ENCODE measurements at places on chromosomes 2 and 18.

GRCh38 chr2:192465141-192465540 lies 270.4 kb upstream of the TMEFF2 start:
- no peaks in the 10 kb centered on the region for H3K4me1 ChIP-seq
- DNase-seq: no peak
- no peaks in the 10 kb centered on the region for H3K27me3 ChIP-seq
- no peak overlapping the region for H3K4me3 ChIP-seq

- no peak overlapping the region for H3K4me3 ChIP-seq
- H3K4me1 ChIP-seq: peaks cover 49% of the 10 kb centered on the region
- no peak for DNase-seq
- H3K27me3 ChIP-seq: no peaks in the 10 kb centered on the region
- peak overlapping the region; percentile 82 for H3K27ac ChIP-seq
These were observed 86.5 kb upstream of the SEC11C start for GRCh38 chr18:59052965-59053820.

- no peak overlapping the region for H3K27ac ChIP-seq
- no peaks in the 10 kb centered on the region for H3K36me3 ChIP-seq
- no peak for DNase-seq
- no peaks in the 10 kb centered on the region for H3K27me3 ChIP-seq
These were observed 12.2 kb downstream of the MYO3B start for GRCh38 chr2:170190172-170190571.

DNA sequence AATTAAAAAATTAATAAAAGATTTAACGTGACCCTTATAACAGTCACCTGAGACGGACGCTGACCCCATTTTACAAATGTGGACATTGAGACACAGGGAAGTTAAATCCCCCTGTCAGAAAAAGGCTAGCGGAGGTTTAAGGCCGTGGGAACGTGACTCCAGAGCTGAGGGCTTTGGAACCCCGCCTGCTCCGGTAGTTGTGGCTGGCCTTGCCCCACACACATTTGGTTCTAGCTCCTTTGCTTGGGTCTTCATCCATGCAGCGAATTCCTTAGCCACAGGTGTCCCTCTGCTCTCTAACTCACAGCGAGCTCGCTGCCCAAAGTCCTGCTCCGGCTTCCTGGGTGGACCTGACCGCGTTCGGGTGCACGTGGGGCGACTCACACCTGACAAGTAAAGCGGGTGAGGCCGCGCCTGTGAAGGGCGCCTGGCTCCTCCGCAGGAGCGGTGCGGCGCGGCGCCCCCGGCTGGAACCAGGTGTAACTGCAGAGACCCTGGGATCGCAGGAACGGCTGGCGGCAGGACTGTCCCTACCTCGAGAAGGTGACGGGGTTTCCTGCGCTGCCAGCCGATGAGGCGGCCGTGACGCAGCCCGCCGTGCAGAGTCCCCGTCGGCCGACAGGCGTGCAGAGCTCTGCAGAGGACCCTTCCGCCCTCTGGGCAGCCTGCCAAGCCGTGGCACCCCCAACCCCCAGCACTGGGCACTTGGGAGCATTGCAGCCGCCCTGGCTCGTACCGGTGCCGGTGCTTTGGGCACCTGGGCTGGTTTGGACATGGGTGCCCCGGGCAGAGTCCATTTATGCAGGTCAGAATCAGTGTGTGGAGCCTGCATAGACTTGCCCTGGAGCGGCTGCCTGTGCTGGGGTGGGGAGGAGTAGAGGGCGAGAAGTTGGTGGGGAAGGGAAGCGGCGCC lies 2.4 kb upstream of the PROC start:
- H3K4me3 ChIP-seq: peak overlapping the region; percentile 42
- H3K27ac ChIP-seq: peak overlapping the region; percentile 98
- DNase-seq: peak; percentile 76
- peaks cover 49% of the 10 kb centered on the region for H3K4me1 ChIP-seq

- H3K4me3 ChIP-seq: no peak overlapping the region
- H3K36me3 ChIP-seq: no peaks in the 10 kb centered on the region
- H3K27ac ChIP-seq: no peak overlapping the region
- H3K27me3 ChIP-seq: no peaks in the 10 kb centered on the region
These were observed 24.4 kb downstream of the EMILIN2 start for GRCh38 chr18:2871111-2871720.

GRCh38 chr2:235768606-235769005 lies 274.8 kb downstream of the AGAP1 start:
- H3K36me3 ChIP-seq: peaks cover 24% of the 10 kb centered on the region
- peaks cover 3% of the 10 kb centered on the region for H3K4me1 ChIP-seq
- no peak overlapping the region for H3K27ac ChIP-seq
- peak; percentile 55 for DNase-seq

- H3K4me3 ChIP-seq: no peak overlapping the region
- DNase-seq: no peak
- peaks cover 15% of the 10 kb centered on the region for H3K4me1 ChIP-seq
- H3K27me3 ChIP-seq: no peaks in the 10 kb centered on the region
- no peaks in the 10 kb centered on the region for H3K36me3 ChIP-seq
- H3K27ac ChIP-seq: no peak overlapping the region
These were observed 54.4 kb downstream of the STK39 start for GRCh38 chr2:168192839-168193616.

- no peak for DNase-seq
- H3K27ac ChIP-seq: no peak overlapping the region
- no peak overlapping the region for H3K4me3 ChIP-seq
- H3K4me1 ChIP-seq: no peaks in the 10 kb centered on the region
- H3K36me3 ChIP-seq: peaks cover 7% of the 10 kb centered on the region
These were observed 3.6 kb upstream of the KCNJ13 start for GRCh38 chr2:232779934-232780333.

- peaks cover 3% of the 10 kb centered on the region for H3K27me3 ChIP-seq
- DNase-seq: no peak
- no peak overlapping the region for H3K4me3 ChIP-seq
- no peaks in the 10 kb centered on the region for H3K4me1 ChIP-seq
- no peak overlapping the region for H3K27ac ChIP-seq
- H3K36me3 ChIP-seq: no peaks in the 10 kb centered on the region
These were observed 194.4 kb downstream of the RPIA start for GRCh38 chr2:88885679-88886416.

DNA sequence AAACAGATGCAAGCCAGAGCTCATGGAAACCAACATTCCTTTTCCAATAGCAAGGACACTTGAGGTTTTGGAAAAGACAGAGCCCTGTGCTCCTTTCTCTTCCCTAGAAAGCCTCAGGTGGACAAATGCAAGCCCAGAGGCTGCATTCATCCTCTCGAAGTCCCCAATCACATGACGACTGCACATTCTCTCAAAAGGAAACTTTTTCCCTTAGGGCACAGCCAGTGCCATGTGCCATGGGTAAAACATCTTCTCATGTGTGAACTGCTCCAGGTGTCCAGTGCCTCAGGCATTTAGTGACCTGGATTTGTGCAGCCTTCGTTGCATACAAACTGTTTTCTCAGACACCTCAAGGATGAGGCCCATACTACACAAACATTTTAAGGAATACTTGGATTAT lies 140.7 kb downstream of the LAMA1 start:
- no peak for DNase-seq
- H3K4me1 ChIP-seq: no peaks in the 10 kb centered on the region
- no peaks in the 10 kb centered on the region for H3K27me3 ChIP-seq
- no peaks in the 10 kb centered on the region for H3K36me3 ChIP-seq
- no peak overlapping the region for H3K4me3 ChIP-seq

DNA sequence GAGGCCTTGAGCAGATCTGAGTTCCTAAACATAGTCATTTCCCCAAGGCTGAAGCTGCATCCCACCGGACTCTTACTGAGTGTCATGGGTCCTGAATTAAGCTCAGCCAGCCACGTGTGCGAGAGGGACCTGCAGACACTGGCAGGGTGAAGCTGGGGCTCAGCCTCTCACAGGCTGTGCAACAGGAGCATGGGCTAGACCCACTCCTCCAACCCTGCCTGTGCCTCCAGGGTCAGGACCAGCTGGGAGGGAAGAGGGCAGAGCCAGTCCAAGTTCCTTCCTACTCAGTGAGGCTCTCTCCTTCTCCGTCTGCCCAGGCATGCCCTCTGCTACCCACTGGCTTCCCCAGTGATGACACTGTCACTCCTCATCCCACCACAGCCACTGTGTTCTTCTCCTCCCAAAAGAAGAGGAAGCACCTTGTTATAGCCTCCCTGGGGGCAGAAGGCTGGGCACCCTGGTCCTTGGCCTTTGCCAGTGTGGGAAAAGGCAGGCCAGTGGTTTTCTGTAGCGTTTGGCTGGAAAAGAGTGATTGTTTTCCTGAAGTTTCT lies 78.9 kb downstream of the KCNF1 start:
- no peaks in the 10 kb centered on the region for H3K27me3 ChIP-seq
- no peak for DNase-seq
- no peak overlapping the region for H3K4me3 ChIP-seq
- no peak overlapping the region for H3K27ac ChIP-seq

- no peak overlapping the region for H3K27ac ChIP-seq
- H3K27me3 ChIP-seq: no peaks in the 10 kb centered on the region
- no peak for DNase-seq
- no peaks in the 10 kb centered on the region for H3K36me3 ChIP-seq
- H3K4me1 ChIP-seq: no peaks in the 10 kb centered on the region
These were observed 33.1 kb upstream of the LNPK start for GRCh38 chr2:176035013-176035691.

DNA sequence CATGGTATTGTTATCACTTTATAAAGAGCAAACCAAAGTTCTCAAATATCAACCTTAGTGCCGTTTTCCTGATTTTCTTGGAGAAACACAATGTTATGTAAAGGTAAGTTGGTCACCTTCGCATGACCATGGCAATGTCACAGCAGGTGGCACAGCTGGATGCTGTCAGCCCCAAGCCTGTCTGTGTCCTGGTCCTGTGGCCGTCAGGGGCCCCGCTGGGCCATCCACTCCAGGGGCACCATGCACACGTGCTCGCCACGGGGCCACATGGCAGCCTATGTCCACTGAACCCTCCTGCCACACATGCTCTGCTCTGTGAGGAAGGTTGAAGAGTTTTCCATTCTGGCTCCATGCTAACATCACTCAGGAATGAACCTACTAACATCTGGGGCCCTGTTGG lies 85.9 kb downstream of the EIPR1 start:
- H3K4me3 ChIP-seq: no peak overlapping the region
- no peaks in the 10 kb centered on the region for H3K27me3 ChIP-seq
- peak; percentile 45 for DNase-seq

GRCh38 chr18:1455605-1456004 lies 550.9 kb downstream of the ADCYAP1 start:
- no peaks in the 10 kb centered on the region for H3K36me3 ChIP-seq
- H3K4me1 ChIP-seq: no peaks in the 10 kb centered on the region
- no peak for DNase-seq
- no peak overlapping the region for H3K27ac ChIP-seq

GRCh38 chr2:19667085-19667484 lies 234.7 kb downstream of the TTC32 start:
- no peaks in the 10 kb centered on the region for H3K27me3 ChIP-seq
- DNase-seq: no peak
- H3K4me3 ChIP-seq: no peak overlapping the region
- H3K4me1 ChIP-seq: no peaks in the 10 kb centered on the region
- peak overlapping the region; percentile 5 for H3K27ac ChIP-seq

DNA sequence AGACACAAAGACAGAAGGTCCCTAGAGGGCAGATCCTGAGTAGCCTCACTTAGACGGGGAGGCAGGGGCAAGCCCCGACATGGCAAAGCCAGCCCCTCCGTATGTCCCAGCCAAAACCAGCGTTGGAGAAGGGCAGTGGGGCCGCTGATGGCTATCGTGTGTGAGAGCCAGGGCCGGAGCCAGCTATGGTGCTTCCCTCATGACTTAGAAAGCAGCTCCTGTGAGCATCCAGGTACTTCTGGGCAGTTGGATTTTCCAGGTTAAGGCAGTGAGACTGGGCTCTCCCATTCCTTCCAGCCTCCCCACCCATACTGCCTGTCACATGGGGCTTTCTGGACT lies 31.2 kb upstream of the ROCK2 start:
- no peak for DNase-seq
- H3K4me1 ChIP-seq: peaks cover 4% of the 10 kb centered on the region
- peak overlapping the region; percentile 90 for H3K27ac ChIP-seq
- no peak overlapping the region for H3K4me3 ChIP-seq
- no peaks in the 10 kb centered on the region for H3K36me3 ChIP-seq

GRCh38 chr2:131419441-131419840 lies 55.5 kb upstream of the RAB6D start:
- no peaks in the 10 kb centered on the region for H3K27me3 ChIP-seq
- H3K4me3 ChIP-seq: no peak overlapping the region
- H3K36me3 ChIP-seq: no peaks in the 10 kb centered on the region
- DNase-seq: no peak

GRCh38 chr18:46148810-46149209 lies 44.6 kb downstream of the HAUS1 start:
- no peak for DNase-seq
- H3K4me1 ChIP-seq: no peaks in the 10 kb centered on the region
- no peaks in the 10 kb centered on the region for H3K27me3 ChIP-seq
- no peak overlapping the region for H3K4me3 ChIP-seq

DNA sequence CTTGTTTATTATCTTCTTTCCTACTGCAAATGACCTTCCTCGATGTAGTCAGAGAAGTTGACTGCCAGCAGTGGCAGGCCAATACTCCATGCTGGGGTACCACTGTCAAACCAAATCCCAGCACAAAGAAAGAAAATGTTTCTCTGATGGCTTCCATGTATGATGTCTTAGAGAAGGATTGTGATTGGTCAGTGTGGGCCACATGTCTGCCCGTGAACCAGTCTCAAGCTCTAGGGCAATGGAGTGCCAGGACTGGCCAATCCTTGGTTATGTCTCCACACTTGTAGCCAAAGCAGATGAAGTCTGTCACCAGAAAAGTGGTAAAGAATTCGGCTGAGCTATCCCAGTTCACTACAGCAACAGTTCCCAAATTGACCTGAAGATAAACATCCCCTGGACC lies 17.6 kb upstream of the SMAD4 start:
- no peaks in the 10 kb centered on the region for H3K27me3 ChIP-seq
- no peaks in the 10 kb centered on the region for H3K36me3 ChIP-seq
- no peaks in the 10 kb centered on the region for H3K4me1 ChIP-seq
- H3K4me3 ChIP-seq: no peak overlapping the region

DNA sequence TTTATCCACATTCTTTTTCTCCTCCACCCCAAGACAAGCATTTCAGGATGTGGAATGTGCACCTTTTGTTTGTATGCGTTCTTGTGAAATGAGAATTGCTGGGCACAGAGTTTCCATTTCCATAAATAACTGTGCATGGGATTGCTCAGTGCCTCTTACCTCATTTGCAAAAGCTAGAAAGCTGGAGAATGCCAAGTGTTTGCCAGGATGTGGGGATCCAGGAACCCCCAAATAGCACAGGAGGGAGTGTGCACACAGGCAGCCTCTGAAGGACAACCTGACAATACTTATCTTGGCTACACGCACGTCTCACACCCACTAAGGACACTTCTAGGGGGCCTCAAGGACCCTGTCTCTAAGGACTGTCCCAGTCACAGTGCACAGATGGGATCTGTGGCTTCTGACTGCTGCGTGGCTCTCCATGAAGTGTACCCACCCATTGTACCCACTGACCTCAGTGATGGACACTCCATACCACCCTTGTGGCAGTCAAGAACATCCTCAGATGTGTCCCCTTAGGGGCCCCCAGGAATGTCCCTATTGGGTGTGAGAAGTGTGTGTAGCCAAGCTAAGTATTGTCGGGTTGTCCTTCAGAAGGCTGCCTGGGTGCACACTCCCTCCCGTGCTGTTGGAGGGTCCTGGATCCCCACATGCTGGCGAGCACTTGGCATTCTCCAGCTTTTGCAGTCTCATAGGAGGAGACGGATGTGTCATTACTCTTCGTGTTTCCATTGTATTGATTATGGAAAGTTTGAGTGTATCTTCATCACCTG lies 38.4 kb downstream of the CAPN13 start:
- H3K4me3 ChIP-seq: no peak overlapping the region
- no peak overlapping the region for H3K27ac ChIP-seq
- no peak for DNase-seq
- H3K4me1 ChIP-seq: no peaks in the 10 kb centered on the region

Measured in tibial artery (tissue), 4 donors.